ENCODE measurements at places on chromosomes 4 and X.
A peak's percentile ranks its signal among the peaks of the same experiment; 100 is the strongest.

- DNase-seq: no peak
These were observed 397.1 kb upstream of the FAM241A start for GRCh38 chr4:111748157-111748556.

DNA sequence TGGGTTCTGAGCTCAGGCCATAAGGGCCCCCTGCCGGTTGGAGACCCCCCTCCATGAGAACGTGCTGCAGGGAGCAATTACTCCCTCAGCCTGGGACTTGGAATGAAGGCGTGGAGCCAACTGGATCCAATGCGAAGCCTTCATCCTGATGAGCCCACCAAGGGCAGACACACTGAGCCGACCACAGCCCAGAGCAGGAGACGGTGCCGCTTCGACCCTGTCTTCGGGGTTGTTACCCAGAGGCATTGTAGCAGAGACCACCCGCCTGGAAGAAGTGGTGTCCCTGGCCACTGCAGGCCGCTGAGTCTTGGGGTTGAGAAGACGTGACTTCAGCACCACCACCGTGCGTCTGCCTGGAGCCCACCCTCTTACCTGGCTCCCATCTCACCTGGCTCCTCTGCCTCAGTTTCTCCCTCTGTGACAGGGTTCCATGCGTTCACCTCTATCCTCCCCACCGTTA lies 7.0 kb upstream of the NKX1-1 start:
- peak; percentile 50 for DNase-seq

DNA sequence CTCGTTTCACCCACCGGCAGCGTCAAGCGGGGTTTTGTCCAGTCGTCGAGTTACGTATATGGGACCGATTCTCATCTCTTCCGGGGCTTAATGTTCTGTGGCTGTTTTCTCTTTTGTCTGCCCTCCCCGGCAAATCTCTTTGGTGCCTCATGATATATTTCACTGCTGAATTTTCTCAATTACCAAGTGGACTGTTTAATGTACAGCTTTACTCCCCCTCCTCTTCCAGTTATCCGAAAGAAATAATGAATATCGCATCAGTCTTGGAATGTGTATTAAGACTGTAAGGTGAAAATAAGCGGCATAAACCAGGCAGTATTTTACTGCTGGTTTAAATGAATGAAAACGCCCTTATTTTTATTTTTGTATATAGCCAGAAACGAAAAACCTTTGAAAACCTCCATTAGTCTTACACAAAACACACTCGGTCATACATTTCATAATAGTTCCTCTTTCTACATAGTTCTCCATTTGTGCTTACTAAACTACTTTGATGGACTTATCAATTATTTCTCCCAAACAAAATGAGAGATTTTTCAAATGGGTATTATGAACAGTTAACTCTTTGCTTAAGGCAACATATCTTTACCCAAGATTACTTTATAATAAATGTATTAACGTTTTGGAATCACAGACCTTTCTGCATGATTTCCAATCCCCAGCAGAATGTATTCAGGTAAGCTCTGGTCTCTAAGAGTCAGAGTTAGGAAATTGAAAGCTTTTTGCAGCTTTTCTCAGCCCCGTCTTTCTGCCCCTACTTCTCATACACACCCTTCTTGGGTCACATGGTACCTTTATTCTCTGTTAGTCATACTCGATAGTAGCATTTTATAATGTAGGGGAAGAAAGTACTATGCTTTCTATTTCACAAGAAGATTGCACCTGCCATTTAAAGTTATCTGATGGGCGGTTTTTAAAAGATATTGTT lies 979 bp downstream of the RP2 start:
- DNase-seq: no peak

DNA sequence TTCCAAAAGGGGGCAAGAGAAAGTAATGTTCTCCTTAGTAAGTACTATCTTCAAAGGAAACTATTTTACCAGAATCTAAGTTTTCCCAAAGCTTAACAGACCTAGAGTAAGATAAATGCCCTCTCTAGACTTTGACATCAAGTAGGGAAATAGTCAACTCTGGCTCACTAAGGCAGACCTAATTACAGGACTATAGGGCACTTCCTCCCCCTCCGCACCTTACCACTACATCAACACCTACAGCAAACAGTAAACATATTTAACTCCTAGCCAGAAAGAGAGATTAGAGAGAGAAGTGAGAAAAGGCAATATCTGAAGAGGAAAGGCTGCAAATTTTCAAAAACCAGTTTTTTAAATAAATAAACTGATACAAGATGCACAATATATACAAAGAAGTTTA lies 60.4 kb downstream of the CNOT6L start:
- no peak for DNase-seq

DNA sequence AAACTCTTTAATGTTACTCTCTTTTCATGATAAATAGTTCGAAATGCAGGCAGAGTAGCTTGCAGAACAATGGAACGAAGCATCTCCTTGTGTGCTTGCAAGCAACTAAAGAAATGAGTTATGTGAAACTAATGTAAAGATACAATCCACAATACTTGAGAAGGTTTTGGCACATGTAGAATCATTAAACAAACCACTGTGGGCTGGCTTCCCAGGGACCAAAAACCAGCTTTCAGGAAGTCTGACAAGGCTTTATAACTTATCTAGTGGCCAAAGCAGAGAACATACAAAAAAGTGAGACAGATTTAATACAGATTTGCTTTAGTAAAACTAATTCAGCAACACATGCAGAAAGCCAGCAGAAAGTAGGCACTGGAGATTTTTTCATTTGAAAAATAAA lies 1673.8 kb upstream of the AGA start:
- no peak for DNase-seq

DNA sequence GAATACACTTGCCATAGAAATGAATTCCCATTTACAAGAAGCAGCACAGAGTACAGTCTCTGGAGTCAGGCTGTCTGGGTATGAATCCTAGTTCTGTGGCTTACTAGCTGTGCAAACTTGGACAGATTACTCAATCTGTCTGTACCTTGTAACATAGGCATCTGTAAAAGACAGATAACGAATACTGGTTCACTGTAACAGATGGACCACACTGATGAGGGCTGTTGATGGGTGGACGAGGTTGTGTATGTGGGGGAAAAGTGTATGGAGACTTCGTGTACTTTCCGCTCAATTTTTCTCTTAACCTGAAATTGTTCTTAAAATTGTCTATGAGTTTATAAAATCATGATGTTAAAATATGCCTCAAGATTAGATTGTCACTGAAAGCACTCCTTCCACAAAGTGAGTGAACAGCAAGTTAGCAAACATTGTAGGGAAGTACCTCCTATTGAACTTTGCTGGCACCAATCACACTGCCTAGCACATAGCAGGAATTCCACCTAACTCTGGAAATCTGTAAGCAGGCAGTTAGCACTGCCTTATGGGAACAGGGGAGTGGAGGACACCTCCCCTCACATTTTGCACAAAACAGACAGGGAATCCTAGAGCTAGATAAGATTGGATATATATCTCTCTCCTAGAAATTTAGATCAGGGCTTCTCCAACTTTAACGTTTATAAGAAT lies 6.5 kb upstream of the EXOSC9 start:
- no peak for DNase-seq

DNA sequence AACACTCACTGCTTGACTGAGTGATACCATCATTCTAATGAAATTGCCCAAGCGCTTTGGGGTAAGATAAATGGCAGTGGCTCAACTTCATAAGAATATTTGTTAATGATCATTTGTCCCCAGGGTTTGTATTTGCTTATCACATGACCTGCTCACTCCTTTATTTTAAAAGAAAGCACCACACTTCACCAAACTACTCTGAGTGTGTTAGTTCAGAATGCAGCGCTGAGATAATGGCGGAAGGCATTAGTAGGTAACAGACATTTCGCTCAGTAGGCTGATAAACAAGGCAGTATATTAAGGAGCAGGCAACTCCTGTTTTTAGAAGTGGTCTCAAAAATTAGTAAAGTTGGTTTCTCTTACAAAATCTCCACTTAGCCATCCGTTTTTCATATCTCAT lies 1.6 kb downstream of the SNX25 start:
- no peak for DNase-seq

DNA sequence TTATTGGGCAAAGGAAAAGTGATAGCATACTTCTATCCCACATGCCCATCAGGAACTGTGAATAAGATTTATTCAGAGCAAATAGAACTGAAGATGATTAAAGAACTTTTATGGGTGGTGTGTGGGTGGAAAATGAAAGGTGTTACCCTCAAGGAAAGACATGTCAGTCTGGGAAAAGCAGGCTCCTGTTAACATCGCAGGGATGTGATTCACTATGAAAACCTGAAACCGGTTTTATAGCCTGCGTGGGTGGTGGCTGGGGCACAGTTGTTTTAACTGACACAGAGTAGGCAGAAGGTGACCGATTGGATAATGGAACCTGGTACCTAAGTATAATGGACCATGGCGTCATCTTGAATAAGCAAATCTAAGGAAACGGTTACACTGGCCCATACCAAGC lies 61.3 kb upstream of the CASK start:
- no peak for DNase-seq

DNA sequence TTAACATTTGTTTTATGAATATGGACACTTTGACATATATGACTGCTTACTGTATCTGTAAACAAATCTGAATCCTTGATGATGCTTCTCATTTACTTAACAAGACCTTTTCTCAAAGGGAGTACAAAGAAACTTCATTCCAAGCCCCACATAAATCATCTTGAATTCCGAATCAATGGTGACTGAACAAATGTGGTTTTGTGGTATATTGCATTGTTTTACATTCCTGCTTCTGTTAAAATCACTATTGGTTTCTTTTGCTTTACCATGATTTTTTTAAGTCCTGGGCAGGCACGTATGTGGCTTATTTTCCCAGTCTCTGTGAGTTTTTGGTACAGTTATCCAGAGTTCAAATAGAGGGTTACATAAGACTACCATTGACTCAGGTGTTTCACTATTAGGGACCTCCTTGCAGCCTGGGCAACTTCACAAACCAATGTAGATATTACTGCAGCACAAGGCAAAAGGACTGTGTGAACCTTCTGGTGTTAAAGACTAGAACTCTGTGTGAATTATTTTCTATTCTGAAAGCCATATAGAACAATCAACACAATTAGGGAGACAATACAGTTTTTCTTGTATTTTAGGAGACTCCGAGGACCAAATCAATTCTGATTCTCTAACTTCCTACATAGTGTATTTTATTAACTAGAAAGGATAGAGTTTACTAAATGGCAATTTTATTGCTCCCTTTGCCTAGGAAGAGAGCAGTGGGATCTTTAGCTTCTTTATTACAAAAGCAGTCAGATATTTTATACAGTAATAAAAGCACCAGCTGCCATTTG lies 196.4 kb downstream of the GALNTL6 start:
- DNase-seq: no peak

DNA sequence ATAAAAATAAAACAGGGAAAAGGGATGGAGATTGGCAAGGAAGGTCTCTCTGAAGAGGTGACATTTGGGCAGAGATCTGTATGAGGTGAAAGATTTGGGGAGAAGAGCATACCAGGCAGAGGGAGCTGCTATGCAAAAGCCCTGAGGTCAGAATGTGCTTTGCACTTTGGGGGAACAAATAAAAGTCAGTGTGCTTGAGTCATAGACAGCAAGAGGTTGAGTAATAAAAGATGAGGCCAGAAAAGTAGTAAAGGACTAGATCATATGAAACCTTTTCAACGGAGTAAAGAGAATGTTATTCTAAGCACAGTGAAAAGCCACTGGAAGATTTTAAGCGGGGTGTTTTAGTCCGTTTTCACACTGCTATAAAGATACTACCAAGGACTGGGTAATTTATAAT lies 76.5 kb upstream of the TEX13A start:
- no peak for DNase-seq

- DNase-seq: no peak
These were observed 12.7 kb upstream of the CD38 start for GRCh38 chr4:15765391-15765790.

DNA sequence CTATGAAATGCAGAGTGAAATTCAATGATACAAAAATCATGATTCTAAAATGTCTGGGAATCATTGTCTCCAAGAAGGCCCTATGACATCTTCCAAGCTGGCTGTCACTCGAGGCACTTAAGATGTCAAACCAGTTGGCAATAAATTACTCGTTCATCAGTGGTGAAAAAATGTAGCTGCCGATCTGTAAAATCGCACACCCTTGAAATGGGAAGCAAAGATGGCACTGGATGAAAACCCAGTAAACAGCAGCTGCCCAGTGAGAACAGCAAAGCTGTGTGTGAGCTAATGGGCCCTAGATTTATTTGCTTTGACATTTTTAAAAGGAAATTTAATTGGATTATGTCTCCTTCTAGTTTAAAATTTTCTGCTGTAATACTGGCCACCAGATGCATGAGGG lies 181.9 kb upstream of the NDP start:
- DNase-seq: no peak

DNA sequence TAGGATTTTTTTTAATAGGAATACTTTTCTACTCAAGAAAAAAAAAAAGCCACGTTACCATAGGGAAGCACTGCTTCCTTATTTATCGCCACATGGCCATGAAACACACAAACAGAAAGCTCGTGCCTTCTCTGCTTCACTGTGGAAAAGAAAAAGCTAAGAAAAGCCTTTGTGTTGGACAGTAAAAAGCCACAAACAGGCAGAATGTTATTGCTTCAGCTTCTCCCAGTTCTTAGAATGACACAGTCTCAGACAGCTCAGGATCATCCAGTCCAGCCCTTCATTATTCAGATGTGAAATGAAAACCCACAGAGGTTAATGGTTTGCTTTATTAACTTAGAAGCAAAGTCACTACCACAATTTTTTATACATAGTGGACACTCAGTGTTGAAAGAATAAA lies 181.6 kb upstream of the NOCT start:
- DNase-seq: no peak

- DNase-seq: peak; percentile 88
These were observed 2.7 kb upstream of the RENBP start for GRCh38 chrX:153947009-153947769.

DNA sequence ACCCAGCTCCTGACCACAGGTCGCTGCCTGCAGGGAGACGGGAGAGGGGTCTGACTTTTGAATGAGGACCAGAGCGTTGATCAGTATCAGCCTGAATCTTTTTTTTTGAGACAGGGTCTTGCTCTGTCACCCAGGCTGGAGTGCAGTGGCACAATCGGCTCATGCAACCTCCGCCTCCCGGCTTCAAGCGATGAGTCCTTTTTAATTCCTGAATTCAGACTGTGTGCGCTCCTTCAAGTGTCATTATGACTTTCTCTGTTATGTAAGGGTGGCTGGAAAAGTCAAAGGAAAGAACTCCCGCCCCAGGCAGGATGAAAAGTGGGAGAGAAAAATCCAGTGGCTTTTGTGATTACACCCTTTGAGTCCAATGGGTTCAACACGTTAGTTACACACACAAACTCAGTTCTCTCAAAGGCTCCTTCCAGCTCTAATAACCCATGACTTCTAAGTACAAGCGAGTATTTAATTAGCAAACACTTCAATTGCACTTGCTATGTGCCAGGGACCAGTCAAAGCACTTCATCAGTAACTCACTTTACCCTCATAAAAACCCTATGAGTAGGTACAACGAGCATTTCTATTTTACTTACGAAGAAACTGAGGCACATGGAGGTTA lies 44.4 kb downstream of the PDHA1 start:
- DNase-seq: peak; percentile 5

DNA sequence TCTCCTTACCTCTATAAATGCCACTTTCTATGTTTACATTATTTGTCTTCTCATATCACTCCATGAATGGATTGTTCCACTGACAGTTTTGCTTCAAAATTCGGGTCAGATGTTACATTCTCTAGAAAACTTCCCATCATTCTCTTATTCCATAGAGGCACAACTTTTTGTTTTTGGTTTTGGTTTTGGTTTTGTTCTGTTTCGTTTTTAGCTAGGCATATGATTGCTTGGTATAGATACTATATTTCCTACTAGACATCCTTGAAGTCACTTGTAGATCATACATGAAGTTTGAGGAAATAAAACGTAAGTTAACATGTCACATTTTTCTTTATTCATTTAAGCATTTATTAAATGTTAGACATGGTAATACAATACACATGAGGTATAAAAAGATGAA lies 961.0 kb downstream of the PCDH18 start:
- DNase-seq: no peak
